ENCODE measurements at places on chromosomes 3 and 15. TPM values are rescaled to one million over a fixed set of nuclear protein-coding genes. Genes with fewer than 3 reads are reported as not detected.

DNA sequence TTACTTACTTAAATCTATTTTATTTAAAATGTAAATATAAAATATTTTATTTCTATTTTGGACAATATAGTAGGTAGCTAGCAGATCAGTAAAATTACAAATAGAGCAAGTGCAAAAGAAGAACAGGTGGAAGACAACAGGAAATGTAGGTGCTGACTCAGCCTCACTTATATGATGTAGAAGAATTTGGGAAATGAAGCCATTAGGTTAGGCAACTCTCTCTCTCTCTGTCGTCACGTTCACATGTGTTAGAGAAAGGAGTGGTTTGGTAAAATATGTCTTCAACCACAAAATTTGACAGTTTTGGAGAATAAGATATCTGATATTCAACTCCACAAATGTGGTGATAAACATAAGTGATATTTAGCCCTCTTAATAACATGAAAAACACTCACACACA lies 532.5 kb upstream of the KCNMB2 start:
- no peak for DNase-seq

ARF4 gene
- total RNA-seq, result 148 TPM

FBN1 gene
- total RNA-seq, result 167 TPM

DNA sequence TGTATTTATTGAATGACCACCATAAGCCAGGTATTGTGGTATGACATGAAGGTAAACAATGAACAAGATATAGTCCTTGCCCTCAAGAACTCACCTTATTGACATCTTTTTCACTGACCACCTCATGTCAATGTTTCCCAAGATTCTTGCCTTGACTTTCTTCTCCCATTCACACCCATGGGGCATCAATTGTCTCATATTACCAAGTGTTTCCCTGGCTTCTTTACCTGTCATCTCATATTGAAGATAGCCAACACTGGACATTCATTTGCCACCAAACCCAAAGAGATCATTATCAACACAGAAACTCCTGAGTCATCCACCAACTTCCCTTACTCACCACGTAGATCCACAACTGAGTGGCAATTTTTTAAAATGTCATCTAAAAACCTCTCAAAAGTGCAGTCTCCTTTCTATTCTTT lies 2.2 kb downstream of the EFHB start:
- DNase-seq, result no peak

GRCh38 chr15:80790236-80790635 lies 11.1 kb downstream of the CEMIP start:
- DNase-seq, result no peak

- no peak for DNase-seq
Observed at GRCh38 chr15:36501063-36501678, 78.3 kb upstream of the CDIN1 start.

All from aorta (tissue), 5 donors.